Motor neuron (in vitro differentiated cells): ENCODE measurements at places on chromosomes 1 and 21. TPM values are rescaled to one million over a fixed set of nuclear protein-coding genes. Genes with fewer than 3 reads are reported as not detected.

The C1QC gene
- 0.42 TPM in 1 of 2 replicates, not detected in the other for total RNA-seq

The SPRR2A gene
- not detected in 2 replicates for total RNA-seq

The RPL22 gene
- 686 and 740 TPM in 2 replicates for total RNA-seq

The MYBPHL gene
- 0.78 and 0.81 TPM in 2 replicates for total RNA-seq

The CA14 gene
- total RNA-seq, result 28.4 and 29.6 TPM in 2 replicates

The ADCY10 gene
- total RNA-seq, result 0.15 and 0.43 TPM in 2 replicates

The GUCA2B gene
- not detected in 2 replicates for total RNA-seq

The OR2G2 gene
- total RNA-seq, result not detected in 2 replicates

The SHE gene
- total RNA-seq, result 0.27 and 0.42 TPM in 2 replicates

The SPATA21 gene
- total RNA-seq, result not detected in 2 replicates

The LDLRAD2 gene
- total RNA-seq, result 3.4 and 5.0 TPM in 2 replicates

The NTNG1 gene
- total RNA-seq, result 5.4 and 8.6 TPM in 2 replicates
